ENCODE measurements at places on chromosomes 2 and 18.

GRCh38 chr2:192414794-192415193, 220.1 kb upstream of the TMEFF2 start:
- no peak for DNase-seq

- DNase-seq = no peak
Measured at GRCh38 chr18:63175264-63175663, 144.3 kb downstream of the BCL2 start.

- no peak for DNase-seq
Measured at GRCh38 chr2:3703236-3703756, at the start of gene DCDC2C. Gene DCDC2C (plus strand): TSS chr2:3703575. CDS start chr2:3703752, 177 bp downstream.

DNA sequence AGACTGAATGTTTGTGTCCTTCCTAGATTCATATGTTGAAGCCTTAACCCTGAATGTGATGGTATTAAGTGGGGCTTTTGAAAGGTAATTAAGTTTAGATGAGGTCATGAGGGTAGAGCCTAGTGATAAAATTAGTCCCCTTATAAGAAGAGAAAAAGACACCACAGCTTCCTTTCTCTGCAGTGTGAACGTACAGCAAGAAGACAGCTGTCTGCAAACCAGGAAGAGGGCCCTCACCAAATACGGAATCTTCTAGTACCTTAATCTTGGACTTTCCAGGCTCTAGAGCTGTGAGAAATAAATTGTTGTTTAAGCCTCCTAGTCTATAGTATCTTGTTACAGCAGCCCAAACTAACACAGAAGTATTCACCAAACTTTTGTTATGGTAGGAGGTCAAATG, 57.1 kb upstream of the CYTIP start:
- no peak for DNase-seq

DNA sequence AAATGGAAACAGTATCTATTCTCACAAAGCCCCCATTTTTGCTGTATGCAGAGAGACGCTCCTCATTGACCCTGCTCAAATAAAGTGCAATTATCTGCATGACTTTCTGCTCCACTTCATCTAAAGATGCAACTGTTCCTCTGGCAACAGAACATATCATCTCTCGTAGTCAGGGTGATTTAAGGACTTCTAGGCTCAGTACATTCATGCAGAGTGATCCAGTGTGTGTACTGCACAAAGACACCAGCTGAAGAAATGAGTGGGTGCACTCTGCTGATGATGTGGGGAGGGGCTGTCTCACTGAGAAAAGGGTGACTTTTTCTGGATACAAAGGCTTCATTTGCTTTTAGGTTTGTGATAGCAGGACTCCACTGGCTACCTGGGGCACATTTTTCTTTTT, 355.2 kb downstream of the GALNT13 start:
- DNase-seq = peak; percentile 47

Measured in cerebellar cortex (tissue), 1 donor.